ENCODE measurements at places on chromosomes 7 and 10. TPM values are rescaled to one million over a fixed set of nuclear protein-coding genes. Genes with fewer than 3 reads are reported as not detected.

DNA sequence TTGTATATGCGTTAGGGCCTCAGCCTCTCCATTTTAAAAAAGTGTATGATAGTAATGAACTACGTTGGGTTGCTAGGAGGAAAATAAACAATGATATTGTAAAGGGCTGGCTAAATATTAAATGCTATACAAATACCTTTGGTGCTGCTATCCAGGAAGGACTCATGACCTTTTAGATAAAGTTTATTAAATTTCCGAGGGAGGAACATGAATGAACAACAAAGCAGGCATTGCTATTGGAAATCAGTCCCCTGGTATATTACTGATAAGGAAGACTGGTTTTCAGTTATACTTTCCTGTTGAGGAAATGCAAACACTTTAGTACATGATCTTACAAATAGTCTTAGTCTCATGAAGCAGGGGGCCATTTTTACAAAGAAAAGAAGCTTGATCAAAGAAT is 17.2 kb upstream of the AGR2 start:
- DNase-seq = no peak

- no peak for DNase-seq
These were observed 118.0 kb downstream of the COBL start for GRCh38 chr7:51198654-51199053.

DNA sequence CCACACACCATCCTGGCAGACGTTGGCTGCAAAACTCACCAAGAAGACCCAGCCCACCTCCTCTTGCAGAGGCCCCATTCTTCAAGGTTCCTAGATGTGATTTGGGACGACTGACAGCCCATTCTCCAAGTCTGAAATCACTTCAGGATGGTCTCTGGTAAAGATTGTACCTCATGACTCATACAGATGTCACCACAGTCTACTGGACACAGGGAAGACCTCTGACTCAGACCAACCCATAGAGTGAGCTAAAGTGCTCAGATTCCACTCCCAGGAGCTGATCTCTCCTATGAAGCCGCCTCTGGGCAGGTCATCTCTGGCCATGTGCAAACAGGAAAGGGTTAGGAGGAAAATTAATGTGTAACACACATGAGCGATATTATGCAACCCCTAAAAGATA is 102.4 kb upstream of the VWC2 start:
- no peak for DNase-seq

- DNase-seq = no peak
These were observed 257.8 kb downstream of the PCLO start for GRCh38 chr7:82904871-82905270.

DNA sequence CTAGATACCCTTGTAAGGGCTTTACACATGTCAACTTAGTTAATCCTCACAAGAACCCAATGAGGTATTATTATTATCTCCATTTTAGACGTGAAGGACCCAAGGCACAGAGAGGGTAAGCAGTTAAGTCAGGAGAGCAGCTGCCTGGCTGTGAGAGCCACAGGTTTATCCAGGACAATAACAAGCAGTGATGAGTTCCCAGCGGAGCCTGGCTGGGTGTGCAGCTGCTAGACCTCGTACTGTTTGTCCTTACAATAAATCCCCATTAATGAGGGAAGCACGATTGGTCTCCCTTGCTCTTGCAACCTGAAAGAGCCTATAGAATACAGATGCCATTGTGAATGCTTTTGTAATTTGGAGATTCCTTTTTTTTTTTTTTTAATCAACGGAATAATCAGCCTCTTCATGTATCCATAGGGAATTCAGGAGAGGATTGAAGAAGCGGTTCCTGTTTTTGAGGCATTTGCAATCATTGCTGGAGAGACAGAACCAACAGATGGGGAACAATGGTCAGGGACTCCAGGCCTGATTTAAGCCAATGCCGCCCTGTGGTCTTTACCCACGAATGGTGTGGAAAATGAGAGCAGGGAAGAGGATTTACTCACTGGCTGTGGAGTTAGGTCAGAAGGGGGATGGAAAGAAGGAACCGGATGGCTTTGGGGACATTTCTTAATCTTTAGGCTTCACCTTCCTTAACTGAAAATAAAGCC is 12.3 kb upstream of the ASB4 start:
- no peak for DNase-seq

GRCh38 chr7:93374345-93374940 is 142.3 kb downstream of the VPS50 start:
- no peak for DNase-seq

DNA sequence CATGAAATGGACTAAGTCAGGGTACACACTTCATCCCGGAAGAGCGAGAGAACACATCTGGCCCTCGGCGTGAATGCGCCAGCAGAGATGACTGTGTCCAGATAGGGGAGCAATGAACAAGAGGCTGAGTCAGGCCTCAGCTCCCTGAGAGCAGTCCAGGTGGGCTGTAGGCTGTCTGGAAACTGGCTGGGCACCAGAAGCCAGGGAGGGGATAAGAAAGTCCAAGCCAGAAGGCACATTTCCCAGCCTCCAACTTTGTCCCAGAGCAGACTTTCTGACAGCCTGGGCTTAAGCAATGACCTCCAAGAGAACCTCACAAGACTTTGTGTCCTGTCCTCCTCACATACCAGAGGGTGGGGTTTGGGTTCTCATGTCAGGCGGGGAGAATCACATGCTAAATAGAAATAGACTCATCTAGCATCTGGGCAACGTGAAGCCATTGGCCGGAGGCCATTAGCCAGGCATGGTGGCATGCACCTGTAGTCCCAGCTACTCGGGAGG is 157.2 kb downstream of the ARHGAP12 start:
- no peak for DNase-seq

DNA sequence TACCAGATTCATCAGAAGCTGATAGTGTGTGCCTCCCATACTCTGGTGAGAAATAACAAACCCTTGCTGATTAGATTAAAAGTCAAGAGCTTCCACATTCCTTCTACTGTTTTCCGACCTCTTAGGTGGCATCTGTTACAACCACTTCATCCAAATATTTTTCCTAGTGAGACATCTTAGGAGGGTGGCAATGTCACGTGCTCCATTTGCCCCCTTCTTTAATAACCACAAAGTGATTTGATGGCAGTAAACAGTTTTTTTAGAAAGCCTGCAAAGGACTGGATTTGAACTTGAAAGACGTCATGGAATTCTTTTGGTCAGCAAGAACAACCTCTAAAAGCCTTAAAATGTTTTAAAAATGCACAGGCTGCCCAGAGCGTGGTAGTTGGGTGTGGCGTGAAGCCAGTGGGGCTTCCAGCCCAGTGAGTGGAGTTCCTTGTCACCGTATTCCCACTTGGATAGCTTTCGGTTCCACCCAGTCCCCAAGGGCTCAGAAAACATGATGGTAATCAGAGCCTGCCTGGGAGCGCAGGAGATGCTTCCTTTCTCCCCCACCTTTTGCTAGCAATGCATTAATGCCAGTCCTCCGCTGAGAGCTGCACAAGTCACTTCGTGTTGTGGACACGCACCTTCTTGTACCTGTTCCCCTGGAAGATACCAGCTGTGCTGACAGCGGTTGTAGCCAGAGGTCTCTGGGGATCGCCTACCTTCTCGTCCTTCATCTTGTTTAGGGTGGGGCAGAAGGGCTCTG is 256.4 kb downstream of the KIAA1217 start:
- DNase-seq = no peak

DNA sequence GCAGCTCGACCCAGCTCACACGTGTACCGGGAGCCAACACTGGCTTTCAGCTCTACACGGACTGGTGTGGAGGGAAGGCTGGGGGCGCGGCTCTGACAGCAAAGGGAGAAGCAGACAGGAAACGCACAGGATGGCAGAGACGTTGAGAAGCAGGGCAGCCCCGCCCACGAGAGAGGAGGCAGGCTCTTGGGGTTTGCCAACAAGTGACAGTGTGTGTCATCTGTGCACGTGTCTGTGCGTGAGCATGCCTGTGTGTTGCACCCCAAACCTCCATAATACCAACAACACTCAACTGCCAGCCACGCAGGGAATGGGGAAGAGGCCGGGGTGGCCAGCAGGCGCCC is 64.4 kb upstream of the PDGFA start:
- peak; percentile 85 for DNase-seq

The KLHL7 gene
- polyA plus RNA-seq = 27.9 TPM

Measured in CD4-positive, alpha-beta memory T cell (primary cell).